Adrenal gland (tissue), 19 donors: ENCODE measurements at places on chromosomes 2 and 18.

- DNase-seq: no peak
- no peak overlapping the region for H3K4me3 ChIP-seq
- H3K27ac ChIP-seq: no peak overlapping the region
- H3K27me3 ChIP-seq: no peaks in the 10 kb centered on the region
Observed at GRCh38 chr2:58569475-58570185, 328.5 kb upstream of the FANCL start.

- no peak for DNase-seq
- no peaks in the 10 kb centered on the region for H3K27me3 ChIP-seq
- no peak overlapping the region for H3K4me3 ChIP-seq
- H3K36me3 ChIP-seq: no peaks in the 10 kb centered on the region
- no peak overlapping the region for H3K27ac ChIP-seq
Observed at GRCh38 chr2:75290600-75291150, 91.4 kb upstream of the TACR1 start.

DNA sequence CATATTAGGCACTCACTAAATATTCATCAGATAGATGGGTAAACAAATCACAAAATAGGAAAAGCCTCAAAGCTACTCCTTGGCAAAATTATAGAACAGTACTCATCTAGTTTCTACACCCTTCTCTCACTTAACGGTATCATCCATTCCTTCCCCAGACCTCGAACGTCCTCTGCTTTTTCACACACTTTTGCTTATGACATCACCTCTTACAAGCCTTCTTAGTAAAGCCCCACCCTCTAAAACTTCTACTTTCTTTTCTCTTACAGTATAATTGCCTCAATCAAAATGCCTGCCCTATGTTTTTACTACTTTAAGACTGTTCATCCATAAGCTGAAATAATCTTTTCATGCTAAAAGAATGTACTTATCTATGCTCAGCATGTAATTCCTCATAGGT is 8.1 kb downstream of the CHN1 start:
- H3K36me3 ChIP-seq: no peaks in the 10 kb centered on the region
- H3K27ac ChIP-seq: peak overlapping the region; percentile 59
- H3K4me3 ChIP-seq: no peak overlapping the region

GRCh38 chr2:64493788-64494187 is 30.3 kb upstream of the AFTPH start:
- no peaks in the 10 kb centered on the region for H3K4me1 ChIP-seq
- no peak overlapping the region for H3K27ac ChIP-seq
- H3K36me3 ChIP-seq: no peaks in the 10 kb centered on the region
- DNase-seq: no peak
- no peak overlapping the region for H3K4me3 ChIP-seq
- no peaks in the 10 kb centered on the region for H3K27me3 ChIP-seq

- H3K27me3 ChIP-seq: no peaks in the 10 kb centered on the region
- no peak overlapping the region for H3K4me3 ChIP-seq
- no peak overlapping the region for H3K27ac ChIP-seq
- peaks cover 4% of the 10 kb centered on the region for H3K4me1 ChIP-seq
Observed at GRCh38 chr2:230011617-230012016, 57.1 kb downstream of the SLC16A14 start.

DNA sequence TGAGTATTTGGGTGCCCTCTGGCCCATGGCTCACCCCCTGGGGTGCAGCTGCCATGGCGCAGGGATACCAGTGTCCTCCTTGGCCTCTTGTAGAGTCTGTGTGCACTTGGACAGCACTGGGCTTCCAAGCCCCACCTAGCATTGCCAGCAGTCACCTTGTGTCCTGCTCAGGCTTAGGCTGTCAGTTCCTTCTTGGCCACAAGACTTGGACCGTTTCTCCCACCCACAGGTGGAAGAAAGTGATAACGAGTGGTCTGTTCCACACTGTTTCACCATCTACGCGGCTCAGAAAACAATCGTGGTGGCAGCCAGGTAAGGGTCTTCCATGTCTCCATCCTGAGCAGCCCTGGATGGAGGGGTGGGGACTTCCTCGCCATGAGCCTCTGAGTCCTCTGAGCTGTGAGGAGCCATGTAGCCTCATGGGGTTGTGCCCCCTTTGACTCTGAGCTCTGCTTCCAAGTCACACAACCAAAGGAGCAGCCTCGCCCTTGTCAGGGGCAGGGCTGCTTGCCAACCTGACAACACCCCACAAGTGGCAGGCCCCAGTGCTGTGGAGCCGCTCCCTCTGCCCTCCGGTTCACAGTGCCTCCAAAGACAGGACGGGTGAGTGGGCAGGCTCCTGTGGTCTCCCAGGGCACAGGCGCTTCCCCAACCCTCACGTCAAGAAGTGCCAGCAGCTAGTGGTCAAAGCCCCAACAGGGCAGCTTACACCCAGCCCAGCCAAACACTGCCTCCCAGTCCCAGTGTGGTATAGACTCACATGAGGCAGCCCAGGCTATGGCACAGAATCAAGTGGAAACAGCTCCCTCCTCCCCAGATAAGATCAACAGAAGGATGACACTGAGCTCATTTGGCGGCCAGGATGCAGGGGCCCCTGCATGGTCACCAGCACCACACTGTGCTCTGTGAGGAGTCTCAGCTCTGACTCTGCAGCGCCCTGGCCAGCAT is 18.4 kb downstream of the STK25 start:
- H3K4me3 ChIP-seq: no peak overlapping the region
- no peak for DNase-seq
- H3K36me3 ChIP-seq: no peaks in the 10 kb centered on the region
- H3K27ac ChIP-seq: no peak overlapping the region
- no peaks in the 10 kb centered on the region for H3K4me1 ChIP-seq
- no peaks in the 10 kb centered on the region for H3K27me3 ChIP-seq

- no peak overlapping the region for H3K27ac ChIP-seq
- no peaks in the 10 kb centered on the region for H3K27me3 ChIP-seq
- H3K4me1 ChIP-seq: no peaks in the 10 kb centered on the region
- no peak for DNase-seq
Observed at GRCh38 chr18:47184419-47185050, 8.4 kb upstream of the IER3IP1 start.

DNA sequence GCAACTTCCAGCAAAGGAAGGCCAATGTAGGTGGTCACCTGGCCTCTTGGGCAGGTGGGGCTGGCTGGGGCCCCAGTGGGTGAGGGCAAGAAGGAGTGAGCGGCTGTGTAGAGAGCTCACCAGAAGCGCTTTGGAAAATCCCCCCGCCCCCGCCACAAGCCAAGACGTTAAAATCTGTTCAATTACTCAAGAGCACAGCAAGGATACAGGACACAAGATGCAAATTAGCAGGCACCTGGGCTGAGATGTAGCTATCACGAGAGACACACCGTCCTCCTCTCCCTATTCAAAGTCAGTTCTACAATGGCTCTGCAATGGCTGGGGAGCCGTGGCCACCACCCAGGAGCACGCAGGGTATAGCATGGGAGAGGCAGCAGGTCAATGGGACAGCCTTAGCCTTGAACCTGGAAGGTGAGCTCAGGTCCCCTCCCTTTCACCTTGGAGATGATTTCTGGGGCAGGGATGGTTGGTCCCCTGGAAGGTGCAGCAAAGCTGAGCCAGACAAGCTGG is 38.5 kb upstream of the GPR17 start:
- H3K4me1 ChIP-seq: no peaks in the 10 kb centered on the region
- no peak overlapping the region for H3K27ac ChIP-seq
- H3K4me3 ChIP-seq: no peak overlapping the region
- no peaks in the 10 kb centered on the region for H3K27me3 ChIP-seq
